Stimulated activated CD4-positive, alpha-beta T cell treated with anti-CD3 and anti-CD28 coated beads, Interleukin-4, amount 100 ng/mL, for 1 hour (primary cell): ENCODE measurements at places on chromosomes 1 and 21.

- no peak for DNase-seq
Observed at GRCh38 chr1:207045453-207045852, 5.6 kb downstream of the YOD1 start.

- no peak for DNase-seq
Observed at GRCh38 chr1:188669728-188670382, 1807.8 kb downstream of the BRINP3 start.

DNA sequence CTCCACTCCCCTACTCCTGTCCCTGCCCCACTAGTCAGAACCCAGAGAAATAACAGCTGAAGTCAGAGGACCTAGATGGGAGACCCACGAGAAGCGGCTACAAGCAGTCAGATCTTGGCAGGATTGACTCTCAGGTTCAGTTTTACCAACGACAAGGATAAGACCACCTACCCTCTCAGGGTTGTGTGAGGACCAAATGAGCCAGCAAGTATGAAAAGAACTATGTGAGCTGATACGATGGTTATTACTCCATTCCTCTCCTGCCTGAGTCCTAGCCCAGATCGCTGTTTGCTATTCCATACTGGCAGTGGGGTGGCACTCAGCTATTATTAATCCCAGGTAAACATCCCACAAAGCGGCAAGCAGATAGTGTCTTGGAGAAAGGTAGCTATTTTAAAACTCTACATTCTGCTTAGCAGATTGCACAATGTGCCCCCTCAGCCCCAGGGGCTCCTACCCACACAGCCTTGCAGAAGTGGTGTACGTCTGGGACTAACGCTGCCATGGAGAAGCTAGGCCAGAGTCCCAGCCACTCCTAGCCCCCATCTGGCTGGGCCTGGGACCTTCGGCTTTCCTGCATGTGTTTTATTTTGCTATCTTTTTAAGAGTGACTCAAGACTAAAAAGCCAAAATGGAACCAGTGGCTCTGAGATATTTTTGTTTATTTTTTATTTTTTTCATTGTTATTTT is 58.9 kb downstream of the CD46 start:
- no peak for DNase-seq

DNA sequence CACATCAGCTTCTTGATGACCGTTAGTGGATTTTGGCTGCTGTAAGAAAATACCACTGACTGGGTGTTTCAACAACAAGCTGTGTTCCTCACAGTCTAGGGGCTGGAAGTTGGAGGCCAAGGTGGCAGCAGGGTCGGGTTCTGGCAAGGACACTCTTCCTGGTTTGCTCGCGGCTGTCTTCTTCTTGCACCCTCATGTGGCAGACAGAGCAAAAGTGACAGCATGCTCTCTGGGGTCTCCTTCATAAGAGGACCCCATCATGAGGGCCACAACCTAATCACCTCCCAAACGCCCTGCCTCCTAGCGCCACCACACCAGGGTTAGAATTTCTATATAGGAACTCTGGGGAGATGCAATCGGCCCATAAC is 18.6 kb upstream of the TSPEAR start:
- DNase-seq = no peak

DNA sequence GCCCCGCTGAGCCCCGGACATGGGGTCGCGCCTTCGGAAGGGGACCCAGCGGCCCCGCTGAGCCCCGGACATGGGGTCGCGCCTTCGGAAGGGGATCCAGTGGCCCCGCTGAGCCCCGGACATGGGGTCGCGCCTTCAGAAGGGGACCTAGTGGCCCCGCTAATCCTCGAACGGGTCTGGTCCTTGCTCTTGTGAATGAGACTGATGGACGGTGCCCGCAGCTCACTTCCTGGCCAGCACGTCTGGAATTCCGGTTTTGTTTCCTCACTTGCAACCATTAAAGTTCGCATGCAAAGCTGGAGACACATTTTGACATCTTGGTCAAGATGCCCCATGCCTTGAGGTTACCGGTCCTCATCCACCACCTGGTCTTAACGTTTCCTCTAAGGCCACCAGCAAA is 5.6 kb downstream of the WRAP73 start:
- no peak for DNase-seq

- no peak for DNase-seq
Observed at GRCh38 chr1:228299901-228300300, 92.1 kb downstream of the OBSCN start.

GRCh38 chr1:155207806-155208540 is at the start of gene THBS3:
Gene THBS3 (minus strand): TSS chr1:155207897. CDS start chr1:155207876, 21 bp downstream.
- DNase-seq = no peak

GRCh38 chr1:186681801-186682200 is 1.6 kb upstream of the PTGS2 start:
- DNase-seq = no peak

DNA sequence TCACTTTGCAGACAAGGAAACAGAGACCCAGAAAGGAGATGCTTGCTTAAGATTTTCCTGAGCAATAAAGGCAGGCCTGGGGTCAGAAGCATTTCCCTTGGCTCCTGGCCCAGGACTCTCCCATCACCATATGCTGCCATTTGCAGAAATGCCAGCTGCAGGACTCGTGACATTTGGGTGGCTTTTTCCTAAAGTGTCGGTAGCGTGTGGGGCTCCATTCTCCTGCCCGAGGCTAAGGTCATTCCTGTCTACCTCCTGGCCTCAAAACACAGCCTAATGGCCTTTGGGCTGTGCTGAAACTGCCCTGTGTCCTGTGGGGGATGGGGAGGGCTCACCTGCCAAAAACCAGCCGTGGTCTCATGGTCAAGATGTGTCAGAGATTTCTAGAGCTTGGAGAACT is 216.1 kb upstream of the EDN2 start:
- DNase-seq = no peak

GRCh38 chr1:68331117-68331865 is 99.0 kb upstream of the WLS start:
- no peak for DNase-seq

GRCh38 chr1:175376194-175376593 is 183.6 kb upstream of the KIAA0040 start:
- DNase-seq = no peak

- no peak for DNase-seq
Observed at GRCh38 chr1:57229998-57230397, 193.9 kb downstream of the DAB1 start.

GRCh38 chr21:44598061-44598460 is 2.3 kb upstream of the KRTAP10-7 start:
- no peak for DNase-seq

- DNase-seq = no peak
Observed at GRCh38 chr1:118302145-118302544, 117.1 kb upstream of the SPAG17 start.

DNA sequence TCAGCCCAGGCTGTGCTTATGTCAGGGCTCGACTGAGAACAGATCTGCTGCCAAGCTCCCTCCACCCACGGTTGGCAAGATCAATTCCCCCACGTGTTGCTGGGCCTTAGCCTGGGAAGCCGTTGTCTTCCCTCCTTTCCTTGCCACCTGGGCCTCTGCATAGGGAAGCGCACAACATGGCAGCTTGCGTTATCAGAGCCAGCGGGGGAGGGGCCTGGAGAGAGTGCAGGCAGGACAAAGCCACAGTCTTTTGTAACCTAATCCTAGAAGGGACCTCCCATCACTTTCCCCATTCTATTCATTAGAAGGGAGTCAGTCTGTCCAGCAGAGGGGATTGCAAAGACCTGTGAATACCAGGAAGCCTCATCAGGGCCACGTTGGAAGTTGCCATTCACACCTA is 17.0 kb upstream of the IGSF21 start:
- DNase-seq = no peak

DNA sequence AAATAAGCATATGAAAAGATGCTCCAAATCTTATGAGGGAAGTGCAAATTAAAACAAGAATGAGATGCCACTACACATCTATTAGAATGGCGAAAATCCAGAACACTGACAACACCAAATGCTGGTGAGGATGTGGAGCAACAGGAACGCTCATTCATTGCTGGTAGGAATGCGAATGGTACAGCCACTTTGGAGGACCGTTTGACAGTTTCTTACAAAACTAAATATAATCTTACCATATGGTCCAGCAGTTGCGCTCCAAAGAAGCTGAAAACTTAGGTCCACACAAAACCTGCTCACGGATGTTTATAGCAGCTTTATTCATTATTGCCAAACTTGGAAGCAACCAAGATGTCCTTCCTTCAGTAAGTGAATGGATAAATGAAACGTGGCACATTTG is 50.3 kb downstream of the POFUT2 start:
- DNase-seq = no peak

DNA sequence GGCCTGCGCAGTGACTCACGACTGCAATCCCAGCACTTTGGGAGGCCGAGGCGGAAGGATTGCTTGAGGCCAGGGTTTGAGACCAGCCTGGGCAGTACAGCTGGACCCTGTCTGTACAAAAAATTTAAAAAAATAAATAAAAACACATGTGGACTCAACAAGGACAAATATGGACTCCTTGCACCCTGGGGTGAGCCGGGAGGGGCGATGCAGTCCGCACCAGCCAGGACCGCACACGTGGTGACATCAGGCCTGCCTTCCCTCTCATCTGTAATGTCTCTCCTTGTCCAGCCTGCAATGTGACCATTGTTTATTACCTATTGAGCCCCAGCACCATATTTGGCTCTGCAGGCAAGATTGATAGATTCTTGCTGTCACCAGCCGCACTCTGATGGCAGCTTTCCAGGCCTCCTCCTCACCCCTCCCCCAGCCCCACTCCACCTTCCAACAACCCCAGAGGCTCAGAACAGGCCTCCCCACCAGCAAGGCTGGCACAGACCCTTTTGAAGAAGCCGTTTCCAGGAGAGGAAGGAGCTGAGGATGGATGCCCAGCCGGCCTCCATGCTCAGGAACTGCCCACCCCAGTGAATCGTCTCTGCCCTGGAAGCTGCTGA is 55.2 kb downstream of the IRF2BP2 start:
- no peak for DNase-seq

- no peak for DNase-seq
Observed at GRCh38 chr21:23921670-23922418, 1685.4 kb downstream of the MRPL39 start.

- no peak for DNase-seq
Observed at GRCh38 chr1:223405507-223405906, 12.3 kb downstream of the CCDC185 start.

DNA sequence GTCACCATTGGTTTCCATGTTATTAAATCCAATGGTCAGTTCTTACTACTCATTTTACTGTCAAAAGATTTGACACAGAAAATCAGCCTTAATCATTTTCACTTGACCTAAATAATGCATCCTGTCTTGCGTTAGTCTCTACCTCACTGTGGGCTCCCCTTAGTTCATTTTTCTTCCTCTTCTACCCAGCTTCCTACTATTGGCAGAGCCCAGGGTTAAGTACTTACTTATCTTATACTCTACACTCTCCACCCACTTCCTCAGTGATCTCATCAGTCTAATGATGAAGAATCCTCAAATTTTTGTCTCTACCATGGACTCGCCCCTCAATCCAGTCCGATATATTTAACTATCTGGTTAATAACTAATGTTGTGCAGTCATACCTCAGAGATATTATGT is 735.9 kb downstream of the KCNT2 start:
- DNase-seq = no peak

DNA sequence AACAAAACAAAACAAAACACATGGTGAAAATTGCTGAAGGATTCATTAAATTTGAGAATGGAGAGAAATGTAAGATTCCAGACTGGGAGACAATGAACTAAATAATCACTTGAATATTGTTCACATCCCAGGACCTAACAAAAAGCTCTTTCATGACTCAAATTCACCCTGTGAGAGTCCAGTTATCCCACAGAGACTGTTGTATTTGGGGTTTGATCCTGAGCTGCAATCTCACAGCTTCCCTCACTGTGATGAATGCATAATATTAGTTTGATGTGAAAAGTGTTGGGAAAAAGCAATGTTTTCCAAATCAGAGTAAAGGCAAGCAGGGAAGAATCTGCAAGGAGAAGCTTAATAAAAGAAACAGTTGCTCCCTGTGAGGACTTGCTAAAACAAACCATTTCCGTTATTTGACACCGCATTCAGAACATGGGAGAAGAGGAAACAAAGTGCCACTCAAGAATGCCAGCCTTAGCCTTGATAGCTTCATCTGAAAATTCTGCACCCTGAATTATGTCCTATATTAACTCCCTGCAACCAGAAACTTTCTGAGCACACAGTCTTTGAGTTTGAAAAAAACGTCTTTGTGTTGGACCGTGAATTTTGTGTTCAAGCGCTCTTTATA is 208.8 kb downstream of the DAB1 start:
- DNase-seq = no peak

GRCh38 chr1:82453511-82454185 is 652.9 kb downstream of the ADGRL2 start:
- no peak for DNase-seq

GRCh38 chr1:200780545-200781369 is 42.1 kb downstream of the CAMSAP2 start:
- DNase-seq = no peak

GRCh38 chr1:226563666-226564065 is 15.1 kb downstream of the STUM start:
- no peak for DNase-seq

GRCh38 chr1:185244015-185244747 is 72.9 kb downstream of the IVNS1ABP start:
- DNase-seq = peak; percentile 54
